Posterior vena cava (tissue), 2 donors: ENCODE measurements at places on chromosomes 5 and 9. TPM values are rescaled to one million over a fixed set of nuclear protein-coding genes. Genes with fewer than 3 reads are reported as not detected.
A peak's percentile ranks its signal among the peaks of the same experiment; 100 is the strongest.

- no peak for DNase-seq
These were observed 103.5 kb downstream of the GLIS3 start for GRCh38 chr9:4196376-4196775.

DNA sequence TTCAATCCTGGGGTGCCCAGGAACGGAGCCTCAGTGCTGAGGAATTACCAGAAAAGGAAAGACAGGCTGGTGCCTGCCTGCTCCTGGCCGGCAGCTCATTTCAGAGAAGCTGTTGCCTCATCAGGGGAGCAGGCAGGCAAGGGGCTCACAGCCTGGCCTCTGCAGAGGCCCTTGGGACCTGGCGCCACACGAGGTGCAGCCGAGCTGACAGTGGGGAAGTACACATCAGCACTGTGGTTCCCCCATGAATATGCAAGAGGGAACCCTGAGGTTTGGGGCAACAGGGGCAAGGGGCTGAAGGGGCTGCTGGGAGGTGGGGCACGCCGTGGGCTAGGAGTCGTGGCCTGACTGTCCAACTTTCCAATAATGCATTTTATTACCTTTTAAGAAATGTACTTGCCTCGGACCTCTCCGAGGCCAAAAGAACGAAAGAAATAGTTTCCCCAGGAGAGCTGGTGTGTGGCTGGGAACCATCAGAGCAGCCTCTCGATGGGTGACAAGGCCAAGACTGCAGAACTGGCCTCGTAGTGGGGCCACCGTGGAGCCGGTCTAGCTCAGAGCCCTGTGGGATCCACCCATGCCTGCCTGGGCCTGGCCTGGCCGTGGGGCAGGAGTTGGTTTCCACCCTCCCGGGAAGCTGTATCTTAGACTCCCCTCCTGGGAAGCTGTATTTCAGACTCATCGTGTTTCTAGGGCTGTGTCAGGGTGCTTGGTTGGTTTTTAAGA lies 198.6 kb downstream of the PAX5 start:
- peak; percentile 62 for DNase-seq

PCDHB15 gene
- total RNA-seq, result 3.8 TPM

DNA sequence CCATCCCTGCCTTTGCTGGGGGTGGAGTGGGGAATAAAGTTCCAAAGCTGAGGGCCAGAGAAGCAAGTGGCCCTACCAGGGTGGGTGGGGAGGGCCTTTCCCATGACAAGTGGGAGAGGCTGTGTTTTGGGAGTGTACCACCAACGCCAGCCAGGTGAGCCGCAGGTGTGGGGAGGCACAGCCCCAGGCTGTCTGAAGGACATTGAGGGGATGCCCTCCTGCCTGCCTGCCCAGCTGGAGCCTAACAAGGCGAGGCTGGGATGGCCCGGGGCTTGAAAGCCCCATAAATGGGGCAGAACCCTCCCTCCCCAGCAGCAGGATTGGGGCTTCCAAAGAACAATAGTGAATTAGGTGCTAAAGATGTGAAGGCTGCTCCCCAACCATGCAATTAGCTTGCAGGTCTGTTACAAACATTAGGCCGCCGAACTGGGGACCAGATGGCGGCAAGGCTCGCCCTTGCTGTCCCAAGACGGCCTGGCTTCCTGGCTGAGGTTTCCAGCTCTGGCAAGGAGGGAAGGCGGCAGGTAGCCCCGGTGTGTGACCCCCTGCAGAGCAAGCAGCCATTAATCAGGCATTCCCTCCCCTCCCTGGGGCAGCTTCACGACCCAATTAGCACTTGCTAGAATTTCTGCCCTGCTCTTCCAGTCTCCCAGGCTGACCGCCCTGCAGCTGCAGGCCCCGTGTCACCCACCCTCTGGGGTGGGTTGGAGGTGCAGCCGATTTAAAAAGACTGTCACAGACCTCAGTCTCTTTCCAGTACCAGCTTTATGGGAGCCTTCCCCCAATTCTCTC lies 42.9 kb downstream of the FGF18 start:
- DNase-seq, result no peak

DNA sequence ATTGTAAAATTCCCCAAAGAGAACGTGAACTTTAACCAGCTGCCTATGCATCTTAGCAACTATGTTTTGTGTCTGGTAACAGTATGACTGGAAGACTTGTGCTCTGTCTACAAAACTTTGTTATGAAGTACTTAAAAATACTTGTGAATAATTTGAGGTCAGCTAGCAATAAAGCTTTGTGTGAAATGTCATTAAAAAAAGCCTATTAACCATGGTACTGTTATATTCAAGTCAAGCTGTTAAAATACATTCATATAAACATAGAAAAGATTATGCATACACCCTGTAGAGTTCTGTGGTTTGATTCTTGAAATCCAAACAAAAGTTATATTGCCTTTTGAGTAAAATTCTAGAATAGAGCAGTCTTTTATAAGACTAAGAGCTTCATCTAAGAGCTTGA lies 60.1 kb downstream of the VCAN start:
- no peak for DNase-seq

DNA sequence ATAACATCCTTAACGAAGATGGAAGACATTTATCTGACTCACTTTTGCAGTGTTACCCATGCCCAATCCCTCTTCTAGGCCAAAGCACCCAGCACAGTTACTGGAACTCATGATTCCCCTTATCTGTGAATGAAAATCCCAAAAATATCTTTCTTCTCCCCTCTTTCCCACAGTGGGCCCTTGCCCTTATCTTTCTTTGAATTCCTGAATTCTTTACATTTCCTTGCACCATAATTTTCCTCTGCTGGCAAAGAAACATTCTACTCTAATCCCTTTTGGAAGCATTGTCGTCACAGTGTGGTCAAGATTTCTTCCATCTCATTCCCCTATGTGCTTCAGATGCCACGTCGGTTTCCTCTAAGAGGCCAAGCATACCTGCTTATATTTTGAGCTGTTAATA lies 135.9 kb upstream of the LIFR start:
- no peak for DNase-seq

DNA sequence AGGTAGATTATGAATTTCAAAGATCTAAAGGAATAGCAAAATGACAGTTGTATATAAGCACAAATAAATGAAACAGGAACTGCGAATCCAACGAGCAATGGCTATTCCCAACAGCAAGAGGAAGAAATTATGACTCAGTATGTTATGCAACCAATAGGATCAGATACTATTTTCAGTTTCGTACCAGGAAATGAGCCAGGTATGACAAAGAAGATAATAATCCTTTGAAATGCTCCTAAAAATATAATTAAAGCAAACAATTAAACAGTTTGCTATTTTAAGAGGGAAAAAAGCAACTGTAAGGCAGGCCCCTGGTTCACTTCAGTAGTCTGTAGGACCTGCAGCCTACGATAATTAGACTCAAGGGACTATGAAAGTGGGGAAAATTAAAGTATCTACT lies 58.9 kb downstream of the AUH start:
- no peak for DNase-seq

HK3 gene
- 16.9 TPM for total RNA-seq

DNA sequence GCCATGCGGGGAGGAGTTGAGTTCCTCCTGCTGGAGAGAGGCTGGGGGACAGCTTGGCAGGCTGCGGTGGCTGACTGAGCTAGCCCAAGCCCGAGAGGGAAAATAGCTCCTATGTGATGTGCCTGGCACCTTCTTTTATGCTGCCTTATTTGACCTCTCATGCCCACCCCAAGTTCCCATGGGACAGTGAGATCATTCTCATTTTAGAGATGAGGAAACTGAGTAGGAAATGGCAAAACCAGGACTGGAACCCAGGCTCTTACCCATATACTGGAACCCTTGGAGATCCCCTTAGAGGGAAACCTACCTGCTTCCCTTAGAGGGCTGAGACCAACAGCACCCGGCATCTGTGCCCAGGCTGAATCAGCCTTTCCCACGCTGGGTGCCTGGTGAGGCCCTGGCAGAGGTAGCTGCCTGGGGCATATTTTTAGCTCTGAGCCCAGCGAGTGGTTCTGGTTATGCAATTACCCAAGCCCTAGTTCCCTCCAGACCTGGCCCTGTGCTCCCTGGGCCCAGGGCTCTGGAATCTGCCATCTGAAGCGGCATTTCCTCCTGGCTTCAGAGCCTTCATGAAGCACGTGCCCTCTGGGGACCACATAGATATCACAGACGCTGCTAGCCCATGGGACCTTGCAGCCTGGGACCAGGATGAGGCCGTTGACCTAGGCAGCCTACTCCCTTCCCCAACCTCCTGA lies 23.6 kb downstream of the COL27A1 start:
- DNase-seq, result peak; percentile 43

GRCh38 chr9:40926404-40927259 lies 201.8 kb downstream of the FOXD4L6 start:
- no peak for DNase-seq

DNA sequence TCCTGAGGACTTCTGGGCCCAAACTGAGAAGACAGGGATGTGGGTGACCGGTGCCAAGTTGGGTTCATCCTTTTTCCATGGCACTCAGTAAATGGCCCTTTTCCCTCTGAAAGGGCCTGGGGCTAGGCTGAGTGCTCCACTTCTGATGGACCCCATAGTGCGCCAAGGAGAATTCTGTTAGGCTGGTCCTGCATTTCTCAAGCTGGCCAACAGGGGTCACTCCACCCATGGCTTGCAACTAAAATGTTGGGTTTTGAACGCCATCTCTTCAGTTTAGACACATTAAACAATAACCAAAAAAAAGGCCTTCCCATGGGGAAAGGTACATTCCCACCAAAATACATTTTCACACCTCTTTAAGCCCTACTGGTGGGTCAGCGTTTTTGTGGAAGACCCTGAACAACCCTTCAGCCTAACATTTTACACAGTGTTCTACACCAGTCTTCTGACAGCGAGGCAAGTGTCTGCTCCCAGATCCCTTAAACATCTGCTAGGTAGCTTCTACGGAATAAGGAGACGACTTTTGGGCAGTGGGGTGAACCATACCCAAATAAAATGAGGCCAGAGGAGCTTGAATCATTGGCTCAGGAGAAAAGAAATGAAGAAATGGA lies 27.3 kb downstream of the CNTFR start:
- no peak for DNase-seq

TIMD4 gene
- total RNA-seq, result 0.42 TPM
